ENCODE measurements at places on chromosomes 2 and 18. TPM values are rescaled to one million over a fixed set of nuclear protein-coding genes. Genes with fewer than 3 reads are reported as not detected.

SGPP2 gene
- 1.3 TPM for polyA plus RNA-seq

LRRC30 gene
- not detected for polyA plus RNA-seq

MSH6 gene
- polyA plus RNA-seq, result 103 TPM

SERPINB5 gene
- polyA plus RNA-seq, result not detected

STPG4 gene
- polyA plus RNA-seq, result not detected

FAM237A gene
- not detected for polyA plus RNA-seq

TYMS gene
- polyA plus RNA-seq, result 0.32 TPM

ALPG gene
- not detected for polyA plus RNA-seq

NEU2 gene
- polyA plus RNA-seq, result not detected

C2orf15 gene
- 0.44 TPM for polyA plus RNA-seq

ESPNL gene
- polyA plus RNA-seq, result 1.2 TPM

M1AP gene
- 1.3 TPM for polyA plus RNA-seq

RAX gene
- polyA plus RNA-seq, result not detected

LHCGR gene
- polyA plus RNA-seq, result 4.3 TPM

PLA2R1 gene
- polyA plus RNA-seq, result 7.3 TPM

SPATA3 gene
- polyA plus RNA-seq, result not detected

CNDP1 gene
- not detected for polyA plus RNA-seq

TUBB8B gene
- polyA plus RNA-seq, result not detected

GAL3ST2 gene
- polyA plus RNA-seq, result 0.16 TPM

PID1 gene
- polyA plus RNA-seq, result 17.5 TPM

NPHP1 gene
- polyA plus RNA-seq, result 14.2 TPM

CYP27C1 gene
- polyA plus RNA-seq, result 0.97 TPM

QPCT gene
- 30.6 TPM for polyA plus RNA-seq

CCDC85A gene
- 0.13 TPM for polyA plus RNA-seq

BCL2 gene
- polyA plus RNA-seq, result 1.2 TPM

DSC2 gene
- 0.48 TPM for polyA plus RNA-seq

AQP12A gene
- not detected for polyA plus RNA-seq

KATNAL2 gene
- 11.6 TPM for polyA plus RNA-seq

MAP4K3 gene
- polyA plus RNA-seq, result 15.4 TPM
